ENCODE measurements at places on chromosomes 12 and 14.

DNA sequence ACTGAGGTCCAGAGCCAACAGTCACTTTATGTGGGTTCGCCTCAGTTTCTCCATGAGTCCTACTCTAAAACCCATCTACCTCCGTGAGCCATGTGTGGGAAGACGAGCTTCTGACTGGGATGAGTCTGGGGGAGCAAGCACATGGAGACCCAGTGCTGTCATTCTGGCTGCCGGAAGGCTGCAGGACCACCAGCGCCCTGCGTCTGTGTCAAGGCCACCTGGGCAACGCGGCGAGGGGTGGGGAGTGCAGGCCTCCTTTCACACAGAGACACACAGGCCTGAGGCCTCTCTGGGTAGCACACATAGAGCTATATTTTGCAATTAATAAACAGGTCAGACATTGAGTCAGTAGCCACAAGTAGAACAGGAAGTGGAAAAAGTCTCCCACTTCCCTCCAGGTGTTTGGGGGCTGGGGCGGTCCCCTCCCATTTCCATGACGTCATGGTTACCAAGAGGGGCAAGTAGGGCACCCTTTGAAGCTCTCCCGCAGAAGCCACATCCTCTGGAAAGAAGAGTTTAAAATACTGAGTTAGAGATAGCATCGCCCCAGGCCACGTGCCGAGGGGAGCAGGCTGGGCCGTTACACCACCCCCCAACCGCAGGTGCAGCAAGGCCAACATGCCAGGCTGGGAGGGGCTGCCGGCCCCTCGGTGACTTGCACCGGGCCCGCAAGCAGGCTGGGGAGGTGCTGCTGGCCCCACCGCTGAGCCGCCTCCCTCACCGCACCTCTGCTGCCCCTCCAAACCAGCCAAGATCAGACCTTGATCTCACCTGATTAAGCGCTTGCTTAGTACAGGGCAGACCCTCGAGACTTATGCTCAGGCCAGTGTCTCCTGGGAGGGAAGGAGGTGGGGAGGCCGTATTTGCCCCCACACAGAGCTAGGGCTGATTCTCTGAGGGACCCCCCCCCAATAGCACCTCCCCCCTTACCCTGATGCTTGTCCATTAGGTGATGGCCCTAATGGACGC lies 32.7 kb downstream of the DAD1 start:
- DNase-seq = peak; percentile 87

GRCh38 chr12:95787274-95787818 lies 3.2 kb downstream of the NTN4 start:
- DNase-seq = no peak

GRCh38 chr12:43891856-43892574 lies 56.1 kb downstream of the TMEM117 start:
- no peak for DNase-seq

DNA sequence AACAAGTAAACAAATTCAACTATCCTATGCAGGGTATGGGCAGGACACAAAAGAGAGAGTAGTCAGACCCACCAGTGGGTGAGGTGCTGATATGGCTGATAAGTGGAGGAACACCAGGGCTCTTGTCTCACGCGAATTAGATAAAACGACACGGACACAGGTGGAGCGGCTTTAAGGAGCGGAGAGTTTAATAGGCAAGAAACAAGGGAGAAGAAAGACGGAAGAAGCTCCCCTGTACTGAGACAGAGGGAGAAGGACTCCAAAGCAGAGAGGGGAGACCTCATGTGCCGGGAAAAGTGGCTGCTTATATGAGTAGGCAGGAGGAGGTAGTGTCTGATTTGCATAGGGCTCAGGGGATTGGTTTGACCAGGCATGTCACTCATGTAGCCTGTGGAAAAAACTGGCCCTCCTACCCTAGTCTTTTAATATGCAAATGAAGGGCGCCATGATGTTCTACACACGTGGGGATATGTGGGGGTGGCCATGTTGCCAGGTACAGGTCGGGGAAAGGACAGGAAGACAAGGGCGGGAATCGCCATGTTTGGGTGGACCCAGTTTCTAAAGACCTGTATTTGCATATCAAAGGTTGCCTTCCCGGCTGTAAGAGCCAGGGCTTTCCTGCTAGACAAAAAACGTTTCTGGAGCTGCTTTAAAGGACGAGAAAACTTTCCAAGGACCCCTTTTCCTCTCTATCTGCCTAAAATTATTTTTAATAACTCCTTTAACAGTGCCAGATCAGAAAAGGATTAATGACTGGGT lies 28.8 kb downstream of the RPGRIP1 start:
- peak; percentile 82 for DNase-seq

DNA sequence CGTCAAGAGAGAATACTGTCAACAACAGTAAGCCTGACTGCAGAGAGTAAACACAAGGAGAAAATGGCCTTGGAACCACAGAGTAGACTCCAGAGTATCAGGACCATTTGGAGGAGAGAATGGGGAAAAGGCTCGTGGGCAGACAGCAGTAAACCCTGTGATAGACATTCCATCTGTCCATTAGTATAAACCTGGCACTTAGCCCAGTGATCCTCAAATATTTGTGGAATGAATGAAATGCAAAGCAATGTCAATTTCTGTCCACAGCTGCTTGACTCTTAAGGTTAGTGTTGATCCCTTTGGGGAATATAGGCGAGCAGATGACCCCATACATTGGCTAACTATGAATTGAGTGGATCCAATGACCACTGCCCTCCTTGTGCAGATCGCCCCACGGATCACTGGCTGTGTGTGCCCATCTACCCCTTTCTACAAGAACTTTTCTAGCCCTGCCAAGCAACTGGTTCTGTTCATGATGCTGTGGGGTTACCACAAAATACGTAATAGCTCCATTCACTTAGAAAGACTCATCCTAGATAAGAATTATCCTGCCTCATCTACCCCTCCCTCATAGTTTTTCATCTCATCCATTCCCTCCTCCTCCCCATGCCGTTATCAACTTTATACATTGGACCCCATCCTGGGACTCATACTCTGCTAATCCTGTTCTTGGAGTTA lies 846.8 kb downstream of the NRXN3 start:
- DNase-seq = peak; percentile 73

DNA sequence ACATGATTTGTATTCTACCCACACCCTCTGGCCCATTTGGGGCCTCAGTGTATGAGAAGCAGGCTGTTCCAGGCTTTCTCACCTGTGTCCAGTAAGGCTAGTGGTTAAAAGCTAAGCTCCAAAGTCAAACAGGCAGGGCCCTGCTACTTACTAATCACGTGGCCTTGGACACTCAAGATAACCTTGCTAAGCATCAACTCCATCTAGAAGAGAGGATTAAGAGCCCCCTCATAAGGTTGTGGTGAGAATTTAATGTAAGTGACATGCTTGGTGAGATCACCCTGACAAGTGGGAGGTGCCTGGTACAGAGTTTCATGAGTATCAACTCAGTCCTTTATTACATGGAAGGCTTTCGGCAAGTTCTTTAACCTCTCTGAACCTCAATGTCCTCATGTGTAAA lies 17.8 kb downstream of the ACSM4 start:
- no peak for DNase-seq

DNA sequence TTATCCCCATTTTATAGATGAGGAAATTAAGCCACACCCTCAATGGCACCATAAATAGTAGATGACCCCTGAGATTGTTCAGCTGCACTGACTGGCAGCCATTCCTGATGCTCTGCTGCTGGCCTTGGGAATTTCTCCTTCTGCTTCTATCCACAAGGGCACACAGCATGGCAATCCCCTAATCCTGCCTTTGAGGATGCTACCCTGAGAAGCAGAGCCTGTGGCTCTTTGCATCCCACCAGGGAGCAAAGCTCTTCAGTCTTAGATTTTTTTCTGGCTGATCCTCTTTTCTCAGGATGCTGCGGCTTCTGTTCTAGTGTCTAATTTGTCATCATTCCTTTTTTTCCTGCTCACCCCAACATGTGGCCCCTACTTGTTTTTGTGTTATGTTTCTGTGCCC lies 114.8 kb downstream of the TMX1 start:
- DNase-seq = no peak

DNA sequence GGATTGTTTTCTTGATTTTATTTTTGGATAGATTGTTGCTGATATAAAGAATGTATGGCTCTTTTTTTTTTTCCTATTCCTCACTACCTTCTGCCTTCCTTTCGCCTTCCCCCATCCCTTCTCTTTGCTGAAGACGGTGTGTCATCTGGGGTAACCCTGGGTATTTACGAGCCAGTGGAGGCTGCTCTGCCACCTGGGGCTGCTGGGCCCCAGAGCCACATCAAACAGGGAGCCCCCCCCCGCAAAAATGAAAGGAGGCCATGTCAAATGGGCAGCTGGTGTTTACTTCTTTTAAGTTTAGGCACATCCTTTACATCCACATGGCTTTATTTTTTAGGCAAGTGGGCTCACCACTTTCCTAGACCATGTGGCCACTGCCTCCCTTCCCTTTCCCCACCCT lies 25.4 kb downstream of the CHST11 start:
- no peak for DNase-seq

- no peak for DNase-seq
These were observed 288.1 kb downstream of the DUSP6 start for GRCh38 chr12:89064151-89064550.

- DNase-seq = no peak
These were observed 32.9 kb downstream of the TSPAN8 start for GRCh38 chr12:71124835-71125460.

- DNase-seq = no peak
These were observed 70.0 kb upstream of the DICER1 start for GRCh38 chr14:95227279-95227860.

- no peak for DNase-seq
These were observed 2.3 kb downstream of the LARP4 start for GRCh38 chr12:50403001-50403440.

All from mesenchymal stem cell (in vitro differentiated cells and primary cell).